Urinary bladder (tissue), 4 donors: ENCODE measurements at places on chromosomes 3 and 15. TPM values are rescaled to one million over a fixed set of nuclear protein-coding genes. Genes with fewer than 3 reads are reported as not detected.

Gene ARPP21
- 11.8 TPM for total RNA-seq

Gene TRIM42
- total RNA-seq = not detected

Gene SERPINI2
- total RNA-seq = 3.9 TPM

Gene OR5K2
- total RNA-seq = not detected

Gene CHRNA7
- 3.8 TPM for total RNA-seq

Gene IL16
- total RNA-seq = 10.6 TPM

Gene CTXN2
- total RNA-seq = not detected

Gene SOX14
- total RNA-seq = not detected

Gene INO80
- total RNA-seq = 36.6 TPM

Gene LRRC2
- total RNA-seq = 4.3 TPM

Gene GOLGA8S
- 0.21 TPM for total RNA-seq

Gene PGBD4
- total RNA-seq = 1.9 TPM

Gene ZNF385D
- 46.2 TPM for total RNA-seq

Gene TNNC1
- 68.4 TPM for total RNA-seq

Gene ZIC1
- not detected for total RNA-seq

Gene CHRNA3
- total RNA-seq = 4.7 TPM

Gene MKRN2OS
- total RNA-seq = not detected

Gene TM6SF1
- 5.7 TPM for total RNA-seq

Gene UNC45A
- 37.2 TPM for total RNA-seq

Gene NXPE3
- 9.3 TPM for total RNA-seq

Gene SCG5
- 14.9 TPM for total RNA-seq

Gene FGF7
- 57.8 TPM for total RNA-seq

Gene LAMB2
- total RNA-seq = 429 TPM

Gene TM4SF18
- 33.4 TPM for total RNA-seq

Gene STRIT1
- 1.4 TPM for total RNA-seq

Gene UBAP1L
- 3.9 TPM for total RNA-seq

Gene ADAMTS9
- 120 TPM for total RNA-seq

Gene MCF2L2
- 3.6 TPM for total RNA-seq

Gene GRAMD1C
- total RNA-seq = 14.3 TPM

Gene METTL6
- total RNA-seq = 37.1 TPM

Gene CRBN
- total RNA-seq = 154 TPM

Gene PRR20G
- not detected for total RNA-seq

Gene FMN1
- 6.2 TPM for total RNA-seq

Gene SCN5A
- 3.1 TPM for total RNA-seq

Gene HMG20A
- 52.1 TPM for total RNA-seq

Gene CD86
- total RNA-seq = 6.1 TPM

Gene SLC28A1
- total RNA-seq = 0.11 TPM

Gene SERINC4
- total RNA-seq = not detected

Gene EFCC1
- total RNA-seq = 5.7 TPM

Gene SLC12A8
- 2.9 TPM for total RNA-seq

Gene SLC6A6
- total RNA-seq = 9.2 TPM

Gene SETD5
- 119 TPM for total RNA-seq

Gene HCLS1
- total RNA-seq = 11.6 TPM

Gene LRRC3B
- 7.1 TPM for total RNA-seq

Gene DNAJC13
- 111 TPM for total RNA-seq

Gene TMEM41A
- 15.2 TPM for total RNA-seq

Gene KBTBD12
- 2.7 TPM for total RNA-seq

Gene MYRIP
- 2.9 TPM for total RNA-seq

Gene TBCCD1
- 20.6 TPM for total RNA-seq

Gene RHOA
- 308 TPM for total RNA-seq
